ENCODE measurements at places on chromosomes 12 and 14.

DNA sequence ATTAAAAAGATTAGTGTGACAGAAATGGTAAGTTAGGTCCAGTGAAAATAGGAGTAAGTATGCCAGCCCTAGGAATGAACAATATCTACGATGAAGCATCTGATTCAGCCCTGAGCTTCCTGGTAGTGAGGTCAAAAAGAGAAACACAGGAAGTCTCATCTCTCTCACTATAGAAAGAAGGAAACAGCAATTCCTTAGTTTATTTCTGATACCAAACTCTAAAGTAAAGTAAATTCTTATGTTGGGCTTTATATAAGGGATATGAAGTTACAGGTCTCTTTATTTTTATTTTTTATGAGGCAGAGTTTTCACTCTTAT, 76.7 kb upstream of the RFLNA start:
- no peak for DNase-seq

DNA sequence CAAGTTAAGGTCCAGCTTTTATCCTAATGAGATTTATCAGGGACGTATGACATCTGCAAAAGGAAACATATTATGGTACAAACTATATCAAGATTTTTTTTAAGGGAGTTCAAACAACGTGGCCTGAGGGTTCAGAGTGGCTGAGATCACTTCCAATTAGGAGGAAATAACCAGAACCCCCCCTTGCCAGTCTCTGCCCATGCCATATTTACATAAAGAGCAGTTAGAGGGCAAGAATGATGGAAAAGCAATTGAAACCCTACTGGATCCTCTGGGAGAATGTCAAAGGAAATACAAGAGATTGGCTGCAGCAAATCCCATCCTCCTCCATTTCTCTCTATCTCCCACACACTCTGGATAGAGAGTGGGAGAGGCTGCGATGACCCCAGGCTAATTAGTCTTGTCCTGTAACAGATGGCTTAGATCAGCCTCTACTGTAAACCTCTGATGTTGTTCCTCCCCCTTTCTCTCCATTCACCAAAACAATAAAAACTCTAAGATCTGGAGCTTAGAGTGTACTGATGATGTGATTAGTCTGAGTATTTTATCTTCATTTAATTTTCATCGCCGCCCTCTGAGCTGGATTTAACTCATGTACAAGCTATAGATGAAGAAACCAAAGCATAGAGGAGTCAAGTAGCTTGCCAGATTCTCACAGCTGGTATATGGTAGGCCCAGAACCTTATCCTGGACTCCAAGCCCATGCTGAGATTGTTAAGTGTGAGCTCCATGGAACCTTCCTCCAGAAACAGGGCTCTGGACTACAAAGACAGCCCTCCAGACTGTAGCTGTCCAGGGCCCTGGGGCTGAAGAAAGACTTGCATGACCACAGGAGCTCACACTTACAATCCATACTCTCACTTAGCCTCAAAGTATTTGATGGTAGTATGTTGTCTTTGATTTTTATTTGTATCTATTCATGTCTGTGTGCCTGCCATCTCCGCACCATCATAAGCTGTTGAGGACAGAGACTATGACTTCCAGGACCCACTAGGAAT, 54.1 kb upstream of the GNG2 start:
- no peak for DNase-seq

- no peak for DNase-seq
Observed at GRCh38 chr12:89346741-89347324, 5.5 kb downstream of the DUSP6 start.

GRCh38 chr12:83527810-83528209, 841.1 kb downstream of the TMTC2 start:
- DNase-seq = no peak
